ENCODE measurements at places on chromosomes 1 and 21. TPM values are rescaled to one million over a fixed set of nuclear protein-coding genes. Genes with fewer than 3 reads are reported as not detected.

The ERVH48-1 gene
- total RNA-seq: not detected

The SAMD11 gene
- total RNA-seq: 11.1 TPM

The CFAP74 gene
- total RNA-seq: not detected

The SPRR5 gene
- not detected for total RNA-seq

The FCRL1 gene
- total RNA-seq: not detected

The BSND gene
- total RNA-seq: not detected

The BARHL2 gene
- total RNA-seq: not detected

The LGALS8 gene
- total RNA-seq: 66.2 TPM

The CPT2 gene
- 18.9 TPM for total RNA-seq

The ZNF687 gene
- 19.8 TPM for total RNA-seq

The SEC16B gene
- 3.1 TPM for total RNA-seq

The CD1B gene
- not detected for total RNA-seq

The FAM3B gene
- not detected for total RNA-seq

The APOBEC4 gene
- not detected for total RNA-seq

The SELENBP1 gene
- 120 TPM for total RNA-seq

The SH2D5 gene
- total RNA-seq: 4.2 TPM

The NKAIN1 gene
- 0.33 TPM for total RNA-seq

The THEMIS2 gene
- total RNA-seq: 5.2 TPM

The CLDN14 gene
- total RNA-seq: not detected

The CYP4A11 gene
- not detected for total RNA-seq

The CLCA1 gene
- 0.15 TPM for total RNA-seq

The C1orf21 gene
- total RNA-seq: 50.9 TPM

The LY9 gene
- not detected for total RNA-seq

The CRYAA gene
- not detected for total RNA-seq

The FAM177B gene
- total RNA-seq: not detected

The NUDT4B gene
- total RNA-seq: 8.3 TPM

The ZFP69 gene
- 3.6 TPM for total RNA-seq

The NPR1 gene
- total RNA-seq: 0.58 TPM

The EDN2 gene
- total RNA-seq: 0.33 TPM

The BMP8A gene
- total RNA-seq: not detected

The ST6GALNAC3 gene
- total RNA-seq: 0.99 TPM

The S100PBP gene
- total RNA-seq: 29.9 TPM

The UBAP2L gene
- 64.7 TPM for total RNA-seq

The PCP4L1 gene
- total RNA-seq: not detected

The DPH2 gene
- 12.4 TPM for total RNA-seq

The DISC1 gene
- total RNA-seq: 3.0 TPM

The CASQ2 gene
- not detected for total RNA-seq

The RGS7 gene
- total RNA-seq: 1.9 TPM

The HLX gene
- total RNA-seq: 2.6 TPM

The FYB2 gene
- not detected for total RNA-seq

The KIF21B gene
- total RNA-seq: under 0.01 TPM

The AVPR1B gene
- not detected for total RNA-seq

The LEFTY2 gene
- not detected for total RNA-seq

The RGS4 gene
- 110 TPM for total RNA-seq

The TMEM82 gene
- total RNA-seq: not detected

The MYBPH gene
- total RNA-seq: 2.2 TPM

The HFM1 gene
- 0.17 TPM for total RNA-seq

Measured in smooth muscle cell of trachea (primary cell).